ENCODE measurements at places on chromosomes 6 and 20.

DNA sequence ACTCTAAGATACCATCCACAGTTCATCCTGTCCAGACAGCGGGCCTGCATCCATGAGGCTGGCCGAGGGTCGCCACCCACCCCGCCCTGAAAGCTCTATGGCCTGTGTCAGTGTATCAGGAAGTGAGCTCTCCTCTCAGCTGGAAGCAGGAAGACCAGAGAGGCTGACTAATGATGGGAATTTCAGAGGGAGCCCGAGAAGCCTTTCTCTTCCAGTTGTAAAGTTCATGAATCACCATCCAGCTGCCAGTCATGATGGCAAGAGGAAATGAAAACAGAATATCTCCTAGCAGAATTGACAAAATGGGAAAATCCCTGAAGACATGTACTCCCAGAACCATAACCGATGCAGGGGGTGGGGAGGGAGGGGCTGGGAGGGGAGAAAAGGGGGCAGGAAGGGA is 109.6 kb upstream of the RPS6KA2 start:
- DNase-seq: no peak

DNA sequence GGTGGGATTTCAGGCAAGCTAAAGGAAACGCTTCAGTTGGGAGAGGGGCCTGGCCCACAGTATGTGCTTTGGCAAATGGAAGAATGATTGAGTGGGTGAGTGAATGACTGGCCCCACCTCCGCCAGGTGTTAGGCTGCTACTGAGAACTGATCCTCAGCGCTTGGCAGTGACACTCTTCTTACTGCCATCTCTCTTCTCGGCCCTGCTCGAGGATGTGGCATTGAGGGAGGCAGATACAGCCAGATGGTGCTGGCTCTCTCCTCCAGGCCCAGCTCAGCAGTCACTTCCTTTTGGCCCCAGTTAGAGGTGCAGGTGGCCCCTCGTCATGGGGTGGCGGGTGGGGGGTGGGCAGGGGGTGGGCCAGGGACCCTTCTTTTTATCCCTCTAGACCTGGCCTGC is 38.9 kb upstream of the KCNK5 start:
- DNase-seq: peak; percentile 42

DNA sequence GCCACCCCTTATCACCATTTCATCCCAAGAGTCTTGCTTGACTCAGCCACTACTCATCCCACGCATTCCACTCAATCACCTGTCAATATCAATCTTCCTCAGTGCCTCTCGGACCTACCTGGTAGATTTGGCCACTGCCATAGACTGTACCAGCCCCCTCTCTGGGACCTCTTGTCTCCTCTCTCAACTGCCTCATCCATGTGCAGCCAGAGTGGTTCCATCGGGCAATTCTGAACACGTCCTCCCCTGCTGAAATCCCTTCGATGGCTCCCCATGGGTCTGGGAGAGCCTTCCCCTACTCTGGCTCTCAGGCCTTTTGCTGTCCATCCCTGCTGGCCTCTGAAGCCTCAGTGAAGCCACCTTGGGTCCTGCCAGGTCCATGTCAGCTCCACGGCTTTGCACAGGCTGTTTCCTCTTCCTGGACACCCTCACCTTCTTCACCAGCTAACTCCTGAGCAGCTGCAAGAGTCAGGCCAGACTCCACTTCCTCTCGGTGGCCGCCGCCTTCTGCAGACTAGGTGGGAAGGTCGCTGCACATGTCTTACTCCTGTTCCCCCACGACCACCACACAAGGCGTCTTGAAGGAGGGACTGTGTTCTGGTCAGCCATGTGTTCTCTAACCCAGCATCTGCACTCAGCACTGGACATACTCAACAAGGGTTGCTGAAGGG is 120.4 kb downstream of the TOX2 start:
- DNase-seq: no peak

DNA sequence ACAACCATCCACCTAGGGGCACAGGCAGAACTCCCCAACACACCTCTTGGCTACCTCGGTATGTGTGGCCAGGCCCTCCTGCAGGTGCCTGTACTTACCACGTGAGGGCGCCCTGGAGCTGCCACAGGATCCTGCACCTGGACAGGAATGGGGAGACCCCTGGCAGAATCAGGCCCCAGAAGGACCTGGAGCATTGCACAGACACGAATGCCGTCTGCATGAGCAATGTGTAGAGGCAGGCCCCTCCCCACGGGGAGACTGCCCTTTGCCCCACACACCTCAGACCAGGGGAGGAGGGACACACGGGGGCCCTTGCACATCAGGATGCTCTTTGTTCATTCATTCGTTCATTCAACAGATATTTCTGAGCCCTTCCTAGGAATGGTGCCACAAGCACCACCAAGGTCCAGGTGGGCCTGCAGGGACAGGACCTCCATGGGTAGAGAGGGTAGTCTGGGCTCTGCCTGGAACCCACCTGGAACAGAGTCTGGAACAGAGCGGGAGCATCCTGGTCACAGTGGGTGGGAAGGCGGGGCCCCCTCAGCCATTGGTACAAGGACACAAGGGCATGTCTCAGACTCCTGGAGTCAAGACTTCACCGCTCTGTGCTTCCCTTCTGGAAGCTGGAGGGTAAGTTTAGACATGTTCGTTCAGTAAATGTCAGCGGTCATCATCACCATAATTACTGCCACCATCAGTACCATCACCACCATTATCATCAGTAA is 32.3 kb downstream of the YTHDF1 start:
- no peak for DNase-seq

DNA sequence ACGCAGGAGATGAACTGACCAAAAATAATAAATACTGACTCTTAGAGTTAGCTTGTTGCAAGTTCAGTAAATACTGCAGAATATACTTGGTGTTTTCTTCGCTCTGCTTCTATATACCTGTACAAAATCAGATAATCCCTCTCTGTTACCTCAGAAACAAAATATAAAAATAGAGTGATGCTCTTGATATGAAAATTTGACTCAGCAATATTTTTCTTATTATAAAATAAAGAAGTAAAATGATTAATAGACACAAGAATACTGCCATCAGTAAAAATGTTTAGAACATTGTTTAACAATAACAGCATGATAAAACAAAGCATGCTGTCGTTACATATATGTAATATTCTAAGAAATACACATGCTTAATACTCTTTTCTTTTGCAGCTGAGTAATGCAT is 1366.9 kb upstream of the EYS start:
- no peak for DNase-seq

- DNase-seq: no peak
Observed at GRCh38 chr6:74280130-74280692, 584.2 kb downstream of the CD109 start.

DNA sequence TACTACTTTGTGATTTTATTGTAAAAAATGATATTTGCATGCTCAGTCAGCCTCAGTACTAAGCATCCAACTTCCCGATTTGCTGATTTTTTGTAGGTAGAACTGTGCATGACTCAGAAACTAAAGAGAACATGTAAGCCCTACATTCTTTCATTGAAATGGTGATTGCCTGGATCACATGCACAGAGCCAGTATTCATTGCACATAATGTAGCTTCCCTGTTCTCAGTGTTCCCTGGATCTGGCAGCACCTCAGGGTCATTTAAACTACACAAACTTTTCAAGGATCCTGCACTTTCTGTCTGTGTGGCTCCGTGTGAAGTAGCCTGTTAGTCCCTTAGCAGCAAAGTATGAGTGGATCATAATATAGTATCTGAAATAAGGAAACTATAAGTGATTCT is 422.9 kb upstream of the AGPAT4 start:
- DNase-seq: no peak

DNA sequence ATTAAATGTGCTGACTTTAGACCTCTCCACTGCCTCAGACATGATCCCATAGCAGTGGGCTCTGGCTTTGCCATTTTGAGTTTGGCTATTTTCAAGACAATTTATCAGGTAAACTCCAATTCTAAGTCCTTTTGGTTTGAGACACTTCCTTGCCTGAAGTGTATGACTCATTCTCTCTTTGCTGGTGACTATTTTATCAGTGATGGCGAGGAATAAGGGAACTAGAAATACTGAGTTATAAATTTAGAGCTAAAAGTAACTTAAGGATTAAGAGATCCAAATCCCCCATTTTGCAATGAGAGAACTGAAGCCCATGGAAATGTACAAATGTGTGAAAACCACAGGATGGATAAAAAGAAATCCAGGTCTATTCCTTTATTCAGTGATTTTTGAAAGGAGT is 30.9 kb upstream of the CD83 start:
- no peak for DNase-seq

GRCh38 chr20:63027922-63028389 is 21.2 kb upstream of the BHLHE23 start:
- no peak for DNase-seq
